ENCODE measurements at places on chromosomes 6 and 20. TPM values are rescaled to one million over a fixed set of nuclear protein-coding genes. Genes with fewer than 3 reads are reported as not detected.

SLC4A11 gene
- total RNA-seq = 0.28 TPM

RAB23 gene
- 37.2 TPM for total RNA-seq

ZKSCAN4 gene
- 4.3 TPM for total RNA-seq

BTNL2 gene
- not detected for total RNA-seq

RAB44 gene
- not detected for total RNA-seq

TAAR9 gene
- total RNA-seq = not detected

STMND1 gene
- total RNA-seq = 0.27 TPM

ADGB gene
- not detected for total RNA-seq

WFDC10B gene
- not detected for total RNA-seq

ZC2HC1B gene
- not detected for total RNA-seq

ROMO1 gene
- total RNA-seq = 285 TPM

GJA1 gene
- 266 TPM for total RNA-seq

C4B gene
- total RNA-seq = 57.5 TPM

WFDC5 gene
- not detected for total RNA-seq

HEY2 gene
- total RNA-seq = 0.80 TPM

FAM210B gene
- 57.0 TPM for total RNA-seq

SEMG1 gene
- total RNA-seq = not detected

SMLR1 gene
- 28.9 TPM for total RNA-seq

NANP gene
- 7.1 TPM for total RNA-seq

PDE10A gene
- total RNA-seq = 7.2 TPM

PPP1R3G gene
- 0.48 TPM for total RNA-seq

CLPSL1 gene
- total RNA-seq = not detected

OR11A1 gene
- not detected for total RNA-seq

MOG gene
- total RNA-seq = not detected

CRISP2 gene
- not detected for total RNA-seq

SIM1 gene
- 0.30 TPM for total RNA-seq

LST1 gene
- total RNA-seq = not detected

LTA gene
- not detected for total RNA-seq

LCA5 gene
- 5.6 TPM for total RNA-seq

TP53TG5 gene
- total RNA-seq = not detected

FYN gene
- total RNA-seq = 40.0 TPM

SYCP2L gene
- 1.00 TPM for total RNA-seq

RIPOR3 gene
- total RNA-seq = 5.6 TPM

ANKRD66 gene
- total RNA-seq = not detected

CRISP3 gene
- not detected for total RNA-seq

CASS4 gene
- total RNA-seq = 0.13 TPM

CLPSL2 gene
- not detected for total RNA-seq

ENPP4 gene
- total RNA-seq = 12.2 TPM

Data from hepatocyte (in vitro differentiated cells).